ENCODE measurements at places on chromosomes 5 and 9. TPM values are rescaled to one million over a fixed set of nuclear protein-coding genes. Genes with fewer than 3 reads are reported as not detected.
A peak's percentile ranks its signal among the peaks of the same experiment; 100 is the strongest.

DNA sequence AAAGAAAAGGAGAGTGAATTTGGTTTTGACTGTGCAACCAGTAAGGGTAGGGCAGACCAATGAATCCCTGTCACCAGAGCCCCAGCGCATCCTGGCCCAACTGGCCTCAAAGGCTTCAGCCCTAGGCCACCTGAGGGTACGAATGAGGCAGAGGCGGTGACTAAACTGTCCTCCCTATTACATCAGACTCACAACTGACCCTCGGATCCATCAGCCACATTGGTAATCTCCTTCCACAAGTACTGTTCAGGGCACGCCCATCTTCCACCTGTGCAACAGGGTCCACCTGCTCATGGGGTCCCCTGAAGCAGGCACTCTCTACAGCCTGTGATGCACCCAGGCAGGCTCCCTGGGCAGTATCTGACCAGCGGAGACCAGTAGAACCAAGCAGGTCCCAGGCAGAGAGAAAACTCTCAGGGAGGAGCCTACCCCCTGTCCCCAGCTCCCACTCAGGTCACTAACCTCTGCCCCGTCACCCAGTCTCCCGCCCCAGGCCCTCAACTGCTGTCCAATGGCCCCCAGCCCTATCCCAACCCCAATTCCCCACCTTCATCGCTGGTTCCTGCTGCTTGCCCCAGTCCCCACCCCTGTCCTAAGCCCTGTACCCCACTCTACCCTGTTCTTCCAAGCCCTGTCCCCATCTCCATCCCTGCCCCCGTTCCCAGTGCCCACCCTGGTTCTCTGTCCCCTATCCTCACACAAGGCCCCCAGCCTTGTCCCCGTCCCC is 904 bp downstream of the EDF1 start:
- peak overlapping the region; percentile 91 for H3K4me3 ChIP-seq
- H3K27me3 ChIP-seq: no peaks in the 10 kb centered on the region
- H3K27ac ChIP-seq: peak overlapping the region; percentile 29
- DNase-seq: peak; percentile 85
- H3K4me1 ChIP-seq: peaks cover 4% of the 10 kb centered on the region
- peaks cover 29% of the 10 kb centered on the region for H3K36me3 ChIP-seq

DNA sequence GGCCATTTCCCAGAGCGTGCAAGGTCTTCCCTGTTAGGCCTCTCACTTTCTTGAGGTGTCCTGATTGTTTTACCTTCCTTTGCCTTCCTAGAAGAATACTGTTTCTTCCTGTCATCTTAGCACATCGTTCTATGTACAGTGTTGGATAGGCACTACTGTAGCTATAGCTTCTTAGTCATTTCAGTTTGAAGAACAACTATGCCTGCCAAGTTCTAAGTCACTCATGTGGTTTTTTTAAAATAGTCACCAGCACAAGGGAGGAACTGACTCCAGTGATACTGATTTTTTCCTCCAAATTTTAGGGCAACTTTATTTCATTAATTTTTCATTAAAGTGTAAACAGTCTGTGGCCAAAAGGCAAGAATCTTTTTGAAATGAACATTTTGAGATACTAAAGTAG is 122.4 kb upstream of the NR5A1 start:
- H3K4me1 ChIP-seq: peaks cover 16% of the 10 kb centered on the region
- H3K36me3 ChIP-seq: no peaks in the 10 kb centered on the region
- no peaks in the 10 kb centered on the region for H3K27me3 ChIP-seq
- no peak overlapping the region for H3K4me3 ChIP-seq

DNA sequence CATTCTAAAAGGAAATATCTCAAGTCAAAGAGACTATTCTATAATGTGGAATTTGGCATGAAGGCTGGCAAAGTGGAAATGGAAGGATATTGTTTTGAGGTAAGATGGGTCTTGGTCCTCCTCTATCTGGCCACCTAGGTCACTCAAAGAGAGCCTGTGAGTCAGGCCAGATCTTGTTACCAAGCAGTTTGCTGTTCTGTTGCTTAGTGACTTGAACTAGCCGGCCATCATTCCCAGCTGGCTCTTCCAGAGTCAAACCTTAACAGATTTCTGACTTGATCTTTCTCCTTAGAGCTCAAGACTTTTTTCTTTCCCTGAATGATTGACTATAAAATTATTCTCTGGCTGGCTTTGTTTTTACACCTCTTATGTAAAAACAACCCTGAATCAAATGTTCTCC is 136.1 kb downstream of the PDE4D start:
- H3K36me3 ChIP-seq: no peaks in the 10 kb centered on the region
- H3K4me1 ChIP-seq: peaks cover 7% of the 10 kb centered on the region
- H3K4me3 ChIP-seq: no peak overlapping the region
- H3K27ac ChIP-seq: no peak overlapping the region
- peak; percentile 65 for DNase-seq

DNA sequence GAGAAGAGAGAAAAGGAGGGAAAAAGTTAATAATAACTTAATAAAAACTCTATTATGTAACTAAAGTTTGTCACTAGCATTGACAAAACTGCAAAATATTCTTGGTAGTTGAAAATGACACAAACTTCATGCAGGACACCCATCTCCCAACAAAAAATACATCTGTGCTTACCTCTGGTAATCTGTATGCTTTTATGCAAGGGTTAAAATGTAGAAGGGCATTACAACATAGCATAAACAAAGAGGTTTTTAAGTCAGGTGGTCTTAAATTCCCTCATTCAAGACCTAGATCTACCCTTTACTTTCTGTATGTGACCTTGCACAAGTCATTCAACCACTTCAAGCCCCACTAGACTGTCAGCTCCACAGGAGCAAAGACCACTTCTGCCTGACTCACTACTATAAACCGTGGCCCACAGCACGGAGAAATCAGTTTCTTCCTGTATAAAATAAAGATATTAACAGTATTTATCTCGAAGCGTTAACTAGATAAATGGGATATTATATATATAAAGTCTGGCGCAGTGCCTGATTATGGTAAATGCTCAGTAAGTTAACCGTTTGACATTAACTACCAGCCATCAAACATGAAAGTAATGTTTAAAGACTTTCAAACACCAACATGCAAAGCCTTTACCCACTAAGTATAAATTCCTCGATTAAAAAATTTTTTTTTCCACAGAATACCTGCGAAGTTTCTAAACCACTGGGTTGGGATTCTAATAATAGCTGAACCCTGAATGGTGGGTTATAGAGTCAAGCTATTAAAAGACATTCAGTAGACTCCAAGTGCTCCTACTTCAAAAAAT is 2.0 kb downstream of the FBXL17 start:
- H3K4me3 ChIP-seq: peak overlapping the region; percentile 86
- no peaks in the 10 kb centered on the region for H3K36me3 ChIP-seq
- no peak overlapping the region for H3K27ac ChIP-seq

GRCh38 chr5:132207778-132208177 is 19.9 kb downstream of the P4HA2 start:
- no peak overlapping the region for H3K4me3 ChIP-seq
- H3K27ac ChIP-seq: no peak overlapping the region
- H3K4me1 ChIP-seq: peaks cover 12% of the 10 kb centered on the region
- H3K36me3 ChIP-seq: peaks cover 87% of the 10 kb centered on the region

DNA sequence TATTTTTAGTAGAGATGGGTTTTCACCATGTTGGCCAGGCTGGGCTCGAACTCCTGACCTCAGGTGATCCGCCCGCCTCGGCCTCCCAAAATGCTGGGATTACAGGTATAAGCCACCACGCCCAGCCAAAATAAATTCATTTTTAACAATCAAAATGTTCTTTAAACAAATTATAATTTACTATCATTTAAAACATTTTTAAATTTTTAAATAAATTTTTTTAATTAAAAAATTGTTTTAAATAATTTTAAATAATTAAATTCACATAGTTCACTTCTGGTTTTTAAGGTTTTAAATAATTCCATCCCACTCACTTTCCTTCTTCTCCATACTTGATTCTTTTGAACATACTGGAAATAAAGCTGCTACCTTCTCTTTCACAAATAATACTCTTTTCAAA is 15.0 kb upstream of the TTC33 start:
- H3K4me1 ChIP-seq: peaks cover 3% of the 10 kb centered on the region
- no peaks in the 10 kb centered on the region for H3K27me3 ChIP-seq
- H3K27ac ChIP-seq: no peak overlapping the region
- no peak for DNase-seq
- peaks cover 63% of the 10 kb centered on the region for H3K36me3 ChIP-seq

GRCh38 chr5:136754216-136754615 is 388.9 kb upstream of the TRPC7 start:
- no peak overlapping the region for H3K27ac ChIP-seq
- no peaks in the 10 kb centered on the region for H3K36me3 ChIP-seq
- peaks cover 7% of the 10 kb centered on the region for H3K27me3 ChIP-seq
- H3K4me3 ChIP-seq: no peak overlapping the region
- no peaks in the 10 kb centered on the region for H3K4me1 ChIP-seq

GRCh38 chr9:72315089-72315509 is 49.9 kb downstream of the ZFAND5 start:
- H3K4me3 ChIP-seq: peak overlapping the region; percentile 39
- H3K36me3 ChIP-seq: no peaks in the 10 kb centered on the region
- H3K27ac ChIP-seq: no peak overlapping the region
- H3K4me1 ChIP-seq: peaks cover 16% of the 10 kb centered on the region

DNA sequence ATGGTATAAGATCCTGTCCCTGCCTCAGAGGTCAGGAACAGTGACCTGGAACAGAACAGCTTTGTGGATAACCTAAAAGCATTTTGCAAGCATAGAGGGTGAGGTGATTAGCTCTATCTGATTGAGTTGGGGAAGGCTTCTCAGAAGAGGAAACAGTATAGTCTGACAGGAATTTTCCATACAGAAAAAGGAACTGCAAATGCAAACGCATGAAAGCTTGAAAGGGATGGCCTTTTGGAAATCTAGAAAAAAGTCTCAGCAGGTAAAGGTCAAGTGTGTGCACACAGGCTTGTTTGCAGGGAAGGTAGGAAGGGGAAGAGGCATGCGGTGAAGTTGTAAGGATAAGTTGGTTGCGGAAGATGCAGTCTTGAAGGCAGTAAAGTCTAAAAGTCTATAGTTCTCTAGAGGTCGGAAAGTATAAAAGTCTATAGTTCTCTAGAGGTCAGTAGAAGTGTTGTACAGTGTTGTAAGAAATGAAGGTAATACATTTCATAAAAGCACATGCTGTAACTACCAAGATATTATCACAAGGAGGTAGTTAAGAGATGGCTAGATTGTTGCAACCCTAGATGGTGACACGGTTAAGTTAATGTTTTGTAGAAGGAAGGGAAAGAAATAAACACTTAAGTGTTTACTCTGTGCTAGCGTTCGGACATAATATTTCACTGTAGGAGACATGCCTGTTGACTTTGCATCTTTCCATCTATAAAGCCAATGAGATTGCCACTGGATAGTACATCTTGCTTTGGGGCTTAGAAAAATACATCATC is 16.7 kb upstream of the HSPB3 start:
- DNase-seq: no peak
- no peak overlapping the region for H3K27ac ChIP-seq
- peaks cover 36% of the 10 kb centered on the region for H3K27me3 ChIP-seq

- no peaks in the 10 kb centered on the region for H3K4me1 ChIP-seq
- no peak overlapping the region for H3K27ac ChIP-seq
- H3K4me3 ChIP-seq: no peak overlapping the region
These were observed 293.5 kb downstream of the HINT1 start for GRCh38 chr5:130871346-130872086.

GRCh38 chr5:96717874-96718273 is 55.7 kb downstream of the CAST start:
- no peak for DNase-seq
- H3K4me1 ChIP-seq: peaks cover 25% of the 10 kb centered on the region
- no peak overlapping the region for H3K27ac ChIP-seq
- no peak overlapping the region for H3K4me3 ChIP-seq

- H3K27me3 ChIP-seq: no peaks in the 10 kb centered on the region
- no peak overlapping the region for H3K27ac ChIP-seq
These were observed 50.7 kb downstream of the ARRDC3 start for GRCh38 chr5:91332267-91333045.

DNA sequence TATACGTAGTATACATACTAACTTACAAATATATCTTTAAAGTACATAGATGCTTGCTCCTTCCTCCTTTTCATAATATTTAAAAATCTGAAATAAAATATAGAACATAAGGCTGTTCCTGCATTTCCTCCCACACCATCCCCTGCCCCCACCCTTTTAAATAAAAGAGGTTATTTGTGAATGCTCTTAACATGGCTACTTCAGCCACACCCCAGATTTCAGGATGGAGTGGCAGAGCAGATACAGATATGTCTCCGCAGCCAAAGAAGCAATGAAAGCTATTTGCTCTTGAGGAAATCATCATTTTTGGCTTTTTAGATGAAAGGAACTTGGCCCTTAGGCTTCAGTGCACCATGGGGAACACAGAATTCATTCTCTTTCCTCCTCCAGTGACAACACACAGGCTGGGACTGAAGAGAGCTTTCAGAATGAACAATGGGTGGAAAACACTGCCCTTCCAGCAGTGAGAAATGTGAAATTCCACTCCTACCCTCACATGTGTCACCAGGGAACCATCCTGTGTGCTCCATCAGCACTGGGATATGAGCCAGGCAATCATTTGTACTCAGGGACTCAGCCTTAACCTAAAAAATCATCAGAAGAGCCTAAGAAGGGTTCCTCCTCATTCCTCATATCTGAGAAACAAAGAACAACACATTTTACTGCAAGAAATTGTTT is 134.3 kb downstream of the PPP2R2B start:
- no peak for DNase-seq
- no peaks in the 10 kb centered on the region for H3K4me1 ChIP-seq
- no peak overlapping the region for H3K27ac ChIP-seq
- no peaks in the 10 kb centered on the region for H3K36me3 ChIP-seq
- H3K27me3 ChIP-seq: no peaks in the 10 kb centered on the region
- no peak overlapping the region for H3K4me3 ChIP-seq

DNA sequence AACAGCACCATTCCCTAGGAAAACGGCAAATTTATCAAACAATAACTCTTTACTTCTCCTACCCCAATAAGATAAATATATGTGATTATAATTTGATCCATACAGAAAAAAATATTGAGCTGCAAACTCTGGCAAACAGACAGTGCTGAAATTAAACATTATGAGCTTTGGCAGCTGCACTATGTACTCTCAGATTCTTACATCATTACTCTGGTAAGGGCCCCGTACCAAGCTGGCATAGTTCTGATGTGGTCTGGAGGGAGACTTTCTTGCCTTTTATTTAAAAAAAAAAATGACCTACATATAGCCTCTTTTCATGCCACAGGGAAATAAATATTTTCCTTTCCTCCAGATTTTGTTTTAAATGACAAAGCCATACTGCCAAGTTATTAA is 95.0 kb downstream of the NR6A1 start:
- peaks cover 19% of the 10 kb centered on the region for H3K4me1 ChIP-seq
- H3K4me3 ChIP-seq: no peak overlapping the region
- no peaks in the 10 kb centered on the region for H3K27me3 ChIP-seq

DNA sequence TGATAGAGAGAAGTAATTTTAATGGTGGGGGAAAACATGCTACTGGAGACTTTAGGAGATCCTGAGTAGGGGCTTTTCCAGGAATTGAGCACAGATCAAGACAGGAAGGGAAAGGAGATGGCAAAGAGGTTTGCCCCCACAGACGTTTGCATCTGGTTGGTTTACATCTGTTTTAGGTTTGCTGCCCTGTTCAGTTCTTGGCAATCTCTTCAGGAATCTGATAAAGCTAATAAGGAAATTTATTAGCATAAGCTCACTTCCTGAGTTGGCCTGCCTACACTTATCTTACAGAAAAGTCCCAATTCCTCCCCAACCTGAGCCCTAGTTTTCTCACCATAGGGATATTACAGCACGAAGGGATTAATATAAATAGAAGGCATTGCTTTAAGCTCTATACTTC is 3.4 kb upstream of the CFAP95 start:
- peaks cover 6% of the 10 kb centered on the region for H3K4me1 ChIP-seq
- peaks cover 3% of the 10 kb centered on the region for H3K27me3 ChIP-seq
- H3K4me3 ChIP-seq: no peak overlapping the region
- no peak overlapping the region for H3K27ac ChIP-seq
- DNase-seq: no peak
- no peaks in the 10 kb centered on the region for H3K36me3 ChIP-seq

NR5A1 gene
- not detected for total RNA-seq

BAG1 gene
- 35.9 TPM for total RNA-seq

PCDHGA10 gene
- total RNA-seq: 24.8 TPM

NIPAL4 gene
- not detected for total RNA-seq

All from osteoblast (primary cell).